Mesangial cell (primary cell): ENCODE measurements at places on chromosomes 16 and 17. TPM values are rescaled to one million over a fixed set of nuclear protein-coding genes. Genes with fewer than 3 reads are reported as not detected.

TEKT5 gene
- total RNA-seq: 0.25 TPM in 1 of 2 replicates, not detected in the other

HCRT gene
- not detected in 2 replicates for total RNA-seq

ZP2 gene
- not detected in 2 replicates for total RNA-seq

HEATR9 gene
- not detected in 2 replicates for total RNA-seq

TMC7 gene
- 0.33 and 0.76 TPM in 2 replicates for total RNA-seq

C1QL1 gene
- total RNA-seq: 2.2 TPM in 1 of 2 replicates, not detected in the other

RNU2-1 gene
- total RNA-seq: not detected in 2 replicates

SLFN12 gene
- total RNA-seq: 5.8 and 6.7 TPM in 2 replicates

MYH8 gene
- total RNA-seq: not detected in 2 replicates

NPIPA3 gene
- total RNA-seq: 0.13 TPM in 1 of 2 replicates, not detected in the other

PNMT gene
- total RNA-seq: 1.4 TPM in 1 of 2 replicates, not detected in the other

METTL16 gene
- 16.1 and 18.6 TPM in 2 replicates for total RNA-seq

SOX8 gene
- 0.51 TPM in 1 of 2 replicates, not detected in the other for total RNA-seq

CA5A gene
- not detected in 2 replicates for total RNA-seq

HOXB4 gene
- total RNA-seq: 1.5 and 4.1 TPM in 2 replicates

BCO1 gene
- total RNA-seq: 0.16 and 1.1 TPM in 2 replicates

ALOX12 gene
- total RNA-seq: under 0.01 TPM in 1 of 2 replicates, not detected in the other

TBC1D3I gene
- 2.5 TPM in 1 of 2 replicates, not detected in the other for total RNA-seq

C16orf54 gene
- total RNA-seq: under 0.01 TPM in 1 of 2 replicates, not detected in the other

SMPD3 gene
- total RNA-seq: under 0.01 and 0.76 TPM in 2 replicates
